Osteocyte (in vitro differentiated cells): ENCODE measurements at places on chromosomes 7 and 10.

- DNase-seq: no peak
Observed at GRCh38 chr10:110433740-110434139, 64.0 kb upstream of the DUSP5 start.

DNA sequence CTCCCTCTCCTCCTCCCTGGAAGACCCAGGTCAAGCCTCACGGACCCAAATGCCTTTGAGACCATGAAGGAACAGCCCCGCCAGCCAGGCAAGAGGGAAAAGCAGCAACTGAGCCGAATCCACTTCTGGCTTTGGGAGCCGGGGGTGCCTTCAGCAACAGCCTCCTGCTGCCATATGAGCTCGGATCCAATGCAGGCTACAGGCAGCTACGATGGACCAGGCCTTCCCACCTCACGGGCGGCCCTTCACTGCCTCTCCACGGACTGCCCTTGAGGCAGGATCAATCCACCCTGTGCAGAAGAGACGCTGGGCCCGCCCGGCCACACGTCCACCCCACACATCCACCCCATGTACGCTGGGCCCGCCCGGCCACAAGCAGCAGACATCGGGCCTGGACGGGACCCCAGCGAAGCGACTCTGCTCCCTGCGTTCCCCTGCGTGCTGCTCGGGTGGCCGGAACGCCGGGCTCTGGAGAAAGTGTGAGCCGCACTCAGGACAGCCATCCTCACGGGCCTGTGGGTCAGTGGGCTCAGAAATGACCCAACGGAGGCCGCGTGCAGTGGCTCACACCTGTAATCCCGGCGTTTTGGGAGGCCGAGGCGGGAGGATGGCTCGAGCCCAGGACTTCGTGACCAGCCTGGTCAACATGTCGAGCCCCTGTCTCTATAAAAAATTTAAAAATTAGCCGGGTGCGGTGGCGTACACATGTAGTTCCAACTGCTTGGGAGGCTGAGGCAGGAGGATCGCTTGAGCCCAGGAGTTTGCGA is 82.0 kb downstream of the FOXL3 start:
- no peak for DNase-seq

- DNase-seq: no peak
Observed at GRCh38 chr7:112546723-112547513, 66.1 kb downstream of the LSMEM1 start.

DNA sequence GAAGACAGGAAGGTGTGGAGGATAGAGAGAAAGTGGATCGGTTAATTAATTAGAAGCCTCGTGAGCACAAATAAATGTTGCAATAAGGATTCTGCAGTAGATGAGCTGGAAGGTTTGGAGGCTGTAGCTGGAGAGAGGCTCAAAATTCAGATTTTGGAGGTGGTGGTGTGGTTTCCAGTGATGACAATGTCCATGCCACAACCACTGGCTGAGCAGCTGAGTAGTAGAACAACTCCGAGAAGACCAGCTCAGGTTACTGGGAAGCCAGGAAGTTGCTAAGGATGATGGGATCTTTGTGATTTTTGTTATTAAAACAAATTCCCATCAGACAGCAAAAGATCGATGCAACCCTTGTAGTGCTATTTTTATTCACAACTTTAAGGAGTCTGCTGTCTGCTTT is 7.7 kb downstream of the SLC26A4 start:
- no peak for DNase-seq

- DNase-seq: no peak
Observed at GRCh38 chr7:50728184-50728583, 54.5 kb downstream of the GRB10 start.

DNA sequence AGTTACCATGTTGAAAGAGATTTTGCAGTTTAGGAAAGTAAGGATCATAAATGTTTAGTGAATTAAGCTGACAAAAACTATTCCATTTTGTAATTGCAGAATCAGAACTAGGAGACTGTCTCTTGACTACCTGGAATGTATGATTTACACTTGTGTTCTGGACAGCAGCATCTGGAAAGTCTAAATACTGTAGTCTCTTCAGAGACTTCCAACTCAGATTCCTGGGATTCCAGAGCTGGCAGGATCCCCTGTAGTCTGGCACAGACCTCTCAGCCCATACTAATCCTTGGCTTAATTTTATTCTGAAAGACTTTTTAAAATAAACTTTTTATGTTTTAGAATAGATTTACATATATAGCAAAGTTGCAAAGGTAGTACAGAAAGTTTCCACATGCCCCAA is 452.7 kb downstream of the DPP6 start:
- no peak for DNase-seq

GRCh38 chr10:7787150-7787856 is 490 bp downstream of the KIN start:
- no peak for DNase-seq

- no peak for DNase-seq
Observed at GRCh38 chr10:35607475-35608327, 2.6 kb downstream of the GJD4 start.

GRCh38 chr7:41116817-41117216 is 586.1 kb downstream of the INHBA start:
- DNase-seq: no peak

GRCh38 chr7:133081119-133081598 is 731 bp downstream of the CHCHD3 start:
- no peak for DNase-seq

GRCh38 chr7:42766782-42767423 is 145.0 kb downstream of the C7orf25 start:
- no peak for DNase-seq

DNA sequence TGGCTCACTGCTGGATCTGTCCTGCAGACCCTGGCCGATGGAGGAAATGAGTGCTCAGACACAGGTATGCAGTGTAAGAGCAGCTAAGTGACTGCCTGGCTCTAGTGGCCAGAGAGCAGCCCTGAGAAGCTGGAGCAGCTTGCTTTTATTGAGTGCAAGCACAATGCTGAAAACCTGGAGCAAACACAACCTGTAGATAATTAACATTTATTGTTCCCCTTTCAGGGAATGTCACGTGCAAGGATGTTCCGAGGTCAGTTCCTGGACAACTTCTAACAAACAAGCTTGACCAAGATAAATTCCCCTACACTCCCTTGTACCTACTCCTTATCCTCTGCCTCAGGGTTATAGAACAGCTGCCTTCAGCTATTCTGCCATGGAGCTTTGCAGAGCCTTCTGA is 31.3 kb downstream of the DDC start:
- no peak for DNase-seq
